Type B pancreatic cell (in vitro differentiated cells): ENCODE measurements at places on chromosomes 5 and 9. TPM values are rescaled to one million over a fixed set of nuclear protein-coding genes. Genes with fewer than 3 reads are reported as not detected.

MTAP gene
- 73.4 and 77.4 TPM in 2 replicates for total RNA-seq

PPIC gene
- total RNA-seq, result 23.4 and 57.7 TPM in 2 replicates

IFNA4 gene
- not detected in 2 replicates for total RNA-seq

DBH gene
- 0.10 and 0.12 TPM in 2 replicates for total RNA-seq

NUTM2G gene
- 0.19 TPM in 1 of 2 replicates, not detected in the other for total RNA-seq

ABO gene
- total RNA-seq, result 3.7 and 5.6 TPM in 2 replicates

POLR3G gene
- total RNA-seq, result 1.1 and 2.4 TPM in 2 replicates

ITGA2 gene
- total RNA-seq, result 8.0 and 9.5 TPM in 2 replicates

F12 gene
- 3.2 and 5.7 TPM in 2 replicates for total RNA-seq

DNA sequence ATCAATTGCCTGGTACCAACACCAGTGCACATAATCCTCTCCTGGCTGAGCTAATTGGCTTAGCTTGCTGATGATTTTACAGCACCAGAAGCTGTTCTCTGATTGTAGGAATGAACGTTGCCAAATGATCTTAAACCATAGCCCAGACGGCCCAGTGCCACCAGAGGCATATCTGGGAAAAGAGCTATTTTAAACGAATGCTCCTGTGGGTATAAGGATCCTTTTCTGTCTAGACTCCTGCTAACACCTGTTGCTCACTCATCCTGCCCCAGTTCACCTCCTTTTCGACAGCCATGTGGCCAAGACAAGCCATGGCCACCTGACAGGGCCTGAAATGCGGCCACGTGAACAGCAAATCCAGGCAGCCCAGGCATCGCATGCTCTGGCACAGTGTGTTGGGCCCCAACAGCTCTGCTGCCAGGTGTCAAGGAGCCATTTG, 289.9 kb upstream of the SLC30A5 start:
- no peaks in the 10 kb centered on the region for H3K36me3 ChIP-seq
- H3K4me1 ChIP-seq, result peaks cover 5% of the 10 kb centered on the region
- H3K27me3 ChIP-seq, result no peaks in the 10 kb centered on the region
- DNase-seq, result no peak

- H3K4me1 ChIP-seq, result peaks cover 11% of the 10 kb centered on the region
- DNase-seq, result no peak
- no peaks in the 10 kb centered on the region for H3K36me3 ChIP-seq
Measured at GRCh38 chr9:134965851-134966250, 48.1 kb upstream of the FCN1 start.

DNA sequence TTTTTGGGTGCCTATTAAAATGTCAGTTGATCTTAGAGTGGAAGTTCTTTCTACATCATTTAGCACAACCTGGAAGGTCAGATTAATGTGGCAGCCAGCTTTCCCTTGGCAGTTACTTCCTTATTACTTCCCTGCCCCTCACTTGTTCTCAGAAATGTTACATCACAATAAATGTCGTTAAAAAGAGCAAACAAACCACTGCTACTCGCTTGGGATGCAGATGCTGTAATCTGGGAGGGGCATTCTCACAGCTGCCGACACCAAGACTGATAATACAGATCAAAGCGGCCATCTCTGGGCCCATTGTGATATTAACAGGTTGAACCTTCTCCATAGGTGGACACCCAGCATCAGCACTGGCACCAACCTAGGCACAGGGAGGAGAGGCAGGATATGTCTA, 29.3 kb downstream of the PLAC8L1 start:
- peaks cover 10% of the 10 kb centered on the region for H3K4me1 ChIP-seq
- no peak overlapping the region for H3K27ac ChIP-seq
- DNase-seq, result no peak
- H3K4me3 ChIP-seq, result no peak overlapping the region
- H3K27me3 ChIP-seq, result peaks cover 3% of the 10 kb centered on the region
- H3K36me3 ChIP-seq, result no peaks in the 10 kb centered on the region

- DNase-seq, result no peak
- H3K4me1 ChIP-seq, result peaks cover 6% of the 10 kb centered on the region
- no peaks in the 10 kb centered on the region for H3K36me3 ChIP-seq
- H3K4me3 ChIP-seq, result no peak overlapping the region
Measured at GRCh38 chr5:144950996-144951395, 780.3 kb downstream of the KCTD16 start.

GRCh38 chr5:1330847-1331831, 13.8 kb downstream of the CLPTM1L start:
- no peak overlapping the region for H3K27ac ChIP-seq
- peaks cover 28% of the 10 kb centered on the region for H3K36me3 ChIP-seq
- DNase-seq, result no peak
- H3K4me3 ChIP-seq, result no peak overlapping the region

- DNase-seq, result no peak
- H3K4me3 ChIP-seq, result no peak overlapping the region
- H3K4me1 ChIP-seq, result no peaks in the 10 kb centered on the region
- H3K27ac ChIP-seq, result no peak overlapping the region
- peaks cover 31% of the 10 kb centered on the region for H3K36me3 ChIP-seq
Measured at GRCh38 chr9:5429873-5430564, 7.7 kb downstream of the PLGRKT start.

DNA sequence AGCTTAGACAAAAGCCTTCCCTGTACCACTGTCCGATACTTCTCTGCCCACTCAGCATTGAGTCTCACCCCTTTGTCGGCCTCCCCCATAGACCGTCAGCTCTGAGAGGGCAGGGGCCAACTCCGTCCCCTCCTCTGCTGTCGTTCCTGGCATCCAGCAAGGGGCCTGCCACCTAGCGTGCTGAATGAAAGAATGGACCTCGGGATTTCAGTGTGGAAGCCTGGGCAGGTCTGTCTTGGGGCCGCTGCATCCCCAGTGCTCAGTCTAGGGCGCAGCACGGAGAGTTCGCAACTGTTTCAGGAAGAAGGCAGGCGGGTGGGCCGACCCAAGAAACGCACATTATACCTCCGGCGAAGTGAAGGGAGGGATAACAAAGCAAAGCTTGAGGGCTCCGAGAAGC, 1.5 kb upstream of the TOR1B start:
- peaks cover under 1% of the 10 kb centered on the region for H3K27me3 ChIP-seq
- H3K27ac ChIP-seq, result peak overlapping the region; percentile 75
- DNase-seq, result no peak
- H3K36me3 ChIP-seq, result peaks cover 7% of the 10 kb centered on the region

- H3K27me3 ChIP-seq, result no peaks in the 10 kb centered on the region
- H3K4me3 ChIP-seq, result no peak overlapping the region
- no peaks in the 10 kb centered on the region for H3K36me3 ChIP-seq
- DNase-seq, result no peak
- H3K4me1 ChIP-seq, result peaks cover 3% of the 10 kb centered on the region
- no peak overlapping the region for H3K27ac ChIP-seq
Measured at GRCh38 chr5:115424030-115424429, 120.5 kb downstream of the FEM1C start.

GRCh38 chr5:67395790-67396418, 199.3 kb upstream of the CD180 start:
- H3K36me3 ChIP-seq, result no peaks in the 10 kb centered on the region
- no peak overlapping the region for H3K27ac ChIP-seq
- DNase-seq, result no peak
- no peak overlapping the region for H3K4me3 ChIP-seq
- no peaks in the 10 kb centered on the region for H3K27me3 ChIP-seq
- peaks cover 20% of the 10 kb centered on the region for H3K4me1 ChIP-seq

DNA sequence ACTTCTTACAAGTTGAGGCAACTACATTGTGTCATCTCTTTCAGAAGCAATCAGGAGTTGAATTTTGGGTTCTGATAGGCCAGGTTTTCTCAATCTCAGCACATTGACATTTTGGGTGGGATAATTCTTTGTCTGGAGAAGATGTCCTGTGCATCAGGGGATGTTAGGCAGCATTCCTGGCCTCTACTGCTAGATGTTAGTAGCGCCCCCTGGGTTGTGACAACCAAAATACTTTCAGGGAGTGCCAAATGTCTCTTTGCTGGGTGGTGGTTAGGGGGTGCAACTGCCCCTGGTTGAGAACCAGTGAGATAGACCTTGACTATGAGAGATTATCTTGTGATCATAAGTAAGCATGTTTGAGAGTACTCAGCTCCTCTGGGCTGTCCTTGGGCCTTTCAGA, 164.3 kb upstream of the KLF9 start:
- H3K36me3 ChIP-seq, result no peaks in the 10 kb centered on the region
- peaks cover 16% of the 10 kb centered on the region for H3K4me1 ChIP-seq
- DNase-seq, result no peak
- no peak overlapping the region for H3K27ac ChIP-seq
- no peaks in the 10 kb centered on the region for H3K27me3 ChIP-seq

DNA sequence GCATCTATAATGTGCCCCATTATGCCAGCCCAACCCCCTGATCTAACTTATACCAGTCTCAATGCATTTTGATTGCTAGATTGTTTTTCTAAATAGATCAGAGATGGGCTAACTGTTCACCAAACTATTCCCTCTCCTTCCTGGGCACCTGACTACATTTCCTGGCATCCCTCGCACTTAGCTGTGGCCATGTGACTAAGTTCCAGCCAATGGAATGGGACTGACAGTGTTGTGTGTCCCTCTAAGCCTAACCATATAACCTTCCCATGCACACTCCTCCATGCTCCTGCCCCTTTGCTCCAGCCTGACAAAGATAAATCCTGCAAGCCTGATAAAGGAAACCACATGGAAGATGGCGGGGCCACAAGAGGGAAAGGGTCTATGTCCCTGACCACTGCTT, 12.3 kb upstream of the IFNK start:
- no peak overlapping the region for H3K4me3 ChIP-seq
- no peak for DNase-seq
- peaks cover 20% of the 10 kb centered on the region for H3K36me3 ChIP-seq
- H3K27me3 ChIP-seq, result no peaks in the 10 kb centered on the region
- H3K4me1 ChIP-seq, result no peaks in the 10 kb centered on the region
- no peak overlapping the region for H3K27ac ChIP-seq

DNA sequence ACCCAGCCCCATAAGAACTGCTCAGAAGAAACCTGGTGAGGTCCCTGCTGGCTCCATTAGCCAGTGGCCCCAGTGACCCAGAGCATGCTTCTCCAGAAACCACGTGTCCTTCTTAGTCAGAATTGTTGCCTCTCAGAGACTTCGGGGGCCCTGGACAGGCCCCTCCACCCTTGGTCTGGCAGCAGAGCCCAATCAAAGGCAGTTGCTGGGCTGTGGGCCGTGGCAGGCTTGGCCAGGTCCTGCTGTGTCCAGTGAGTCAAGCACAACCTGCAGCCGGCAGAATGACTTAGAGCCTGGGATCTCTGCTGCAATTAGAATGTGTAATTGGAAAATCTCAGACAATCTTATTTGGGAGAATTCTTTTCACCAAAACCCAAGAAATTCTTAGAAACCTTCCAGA, 502.0 kb upstream of the KLF4 start:
- no peaks in the 10 kb centered on the region for H3K36me3 ChIP-seq
- no peak for DNase-seq
- H3K27me3 ChIP-seq, result peaks cover 3% of the 10 kb centered on the region
- no peak overlapping the region for H3K27ac ChIP-seq

GRCh38 chr9:105117234-105117633, 127.2 kb upstream of the SLC44A1 start:
- no peak overlapping the region for H3K27ac ChIP-seq
- H3K27me3 ChIP-seq, result no peaks in the 10 kb centered on the region
- DNase-seq, result no peak
- peaks cover 9% of the 10 kb centered on the region for H3K4me1 ChIP-seq
- no peaks in the 10 kb centered on the region for H3K36me3 ChIP-seq

GRCh38 chr5:135133181-135133580, 99.2 kb upstream of the PITX1 start:
- no peak for DNase-seq
- H3K4me3 ChIP-seq, result no peak overlapping the region
- H3K36me3 ChIP-seq, result no peaks in the 10 kb centered on the region
- H3K27ac ChIP-seq, result no peak overlapping the region
- H3K27me3 ChIP-seq, result peaks cover 67% of the 10 kb centered on the region

DNA sequence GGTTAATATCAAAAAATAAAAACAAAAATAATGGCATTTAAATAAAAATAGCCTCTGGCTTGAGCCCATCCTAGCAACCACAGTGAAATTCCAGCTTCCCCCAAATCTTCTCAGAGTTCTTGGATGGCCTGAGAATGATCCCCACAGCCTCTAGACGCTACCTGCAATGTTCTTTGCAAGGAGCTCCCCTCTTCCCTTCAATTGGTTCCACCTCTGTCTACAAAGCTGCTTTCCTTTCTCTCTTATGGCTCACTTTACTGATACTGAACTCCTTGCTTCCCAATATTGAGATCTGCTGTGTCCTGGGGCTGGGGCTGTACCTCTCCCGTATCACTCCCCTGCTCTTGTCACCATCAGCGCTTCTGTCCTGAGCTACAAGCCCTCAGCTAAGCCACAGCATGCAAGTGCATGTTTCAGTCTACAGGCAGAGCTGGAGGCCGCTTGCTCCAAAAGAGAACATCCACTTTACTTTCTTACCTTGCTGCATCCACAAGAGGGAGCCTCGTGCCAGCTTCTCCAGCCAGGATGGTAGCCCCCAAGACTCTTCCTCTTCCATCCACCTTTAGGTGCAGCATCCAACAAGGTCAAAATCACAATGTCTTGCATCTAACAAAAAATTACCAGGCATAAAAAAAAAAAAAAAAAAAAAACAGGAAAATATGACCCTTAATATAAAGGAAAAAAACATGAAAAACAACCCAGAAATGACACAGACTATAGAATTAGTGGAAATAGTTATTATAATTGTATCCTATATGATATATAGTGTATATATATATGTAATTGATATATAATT, 57.4 kb upstream of the PRSS3 start:
- H3K36me3 ChIP-seq, result no peaks in the 10 kb centered on the region
- no peaks in the 10 kb centered on the region for H3K27me3 ChIP-seq
- H3K27ac ChIP-seq, result peak overlapping the region; percentile 3
- peaks cover 5% of the 10 kb centered on the region for H3K4me1 ChIP-seq
- DNase-seq, result no peak

DNA sequence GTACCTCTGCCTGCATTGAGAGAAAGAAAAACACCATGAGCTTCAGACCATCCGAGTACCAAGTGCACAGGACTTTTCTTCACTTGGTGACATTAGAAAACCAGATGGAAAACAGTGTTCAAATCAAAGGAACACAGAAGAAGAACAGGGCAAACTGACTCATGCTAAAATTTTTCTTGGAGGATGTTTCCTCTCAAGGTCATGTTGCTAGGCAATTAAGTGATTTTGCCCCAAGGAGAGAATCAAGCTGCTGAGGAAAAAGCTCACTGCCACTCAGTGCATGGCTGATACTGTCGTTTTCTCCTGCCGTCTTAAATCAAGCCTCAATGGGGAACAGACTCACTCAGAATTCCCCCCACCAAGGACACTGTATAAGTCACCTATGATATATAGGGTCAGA, 57.9 kb upstream of the SIMC1 start:
- peaks cover 16% of the 10 kb centered on the region for H3K4me1 ChIP-seq
- H3K27me3 ChIP-seq, result peaks cover 70% of the 10 kb centered on the region
- DNase-seq, result no peak
- no peak overlapping the region for H3K4me3 ChIP-seq

DNA sequence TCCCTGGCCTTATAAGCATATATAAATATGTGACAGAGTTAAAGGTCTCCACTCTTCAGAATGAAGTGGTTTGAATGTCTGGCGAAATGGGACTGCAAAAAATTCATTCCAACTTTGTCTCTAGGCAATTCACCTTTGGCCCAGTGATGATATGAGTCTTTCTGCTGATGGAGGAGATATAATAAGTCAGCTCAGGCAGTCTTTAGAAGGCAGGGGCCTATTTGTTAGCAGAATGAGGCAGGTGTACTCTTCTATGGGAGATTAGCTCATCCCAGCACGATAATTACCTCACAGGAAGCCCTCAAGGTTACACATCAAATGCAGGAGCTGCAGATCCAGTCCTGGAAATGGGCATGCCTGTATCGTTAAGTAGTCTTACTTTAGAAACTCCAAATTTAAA, 300.5 kb downstream of the NR2F1-AS1 start:
- H3K4me3 ChIP-seq, result no peak overlapping the region
- no peak for DNase-seq
- peaks cover 15% of the 10 kb centered on the region for H3K4me1 ChIP-seq
- H3K27ac ChIP-seq, result peak overlapping the region; percentile 17
- peaks cover 4% of the 10 kb centered on the region for H3K27me3 ChIP-seq
